ENCODE measurements at places on chromosomes 16 and 17. TPM values are rescaled to one million over a fixed set of nuclear protein-coding genes. Genes with fewer than 3 reads are reported as not detected.

DNA sequence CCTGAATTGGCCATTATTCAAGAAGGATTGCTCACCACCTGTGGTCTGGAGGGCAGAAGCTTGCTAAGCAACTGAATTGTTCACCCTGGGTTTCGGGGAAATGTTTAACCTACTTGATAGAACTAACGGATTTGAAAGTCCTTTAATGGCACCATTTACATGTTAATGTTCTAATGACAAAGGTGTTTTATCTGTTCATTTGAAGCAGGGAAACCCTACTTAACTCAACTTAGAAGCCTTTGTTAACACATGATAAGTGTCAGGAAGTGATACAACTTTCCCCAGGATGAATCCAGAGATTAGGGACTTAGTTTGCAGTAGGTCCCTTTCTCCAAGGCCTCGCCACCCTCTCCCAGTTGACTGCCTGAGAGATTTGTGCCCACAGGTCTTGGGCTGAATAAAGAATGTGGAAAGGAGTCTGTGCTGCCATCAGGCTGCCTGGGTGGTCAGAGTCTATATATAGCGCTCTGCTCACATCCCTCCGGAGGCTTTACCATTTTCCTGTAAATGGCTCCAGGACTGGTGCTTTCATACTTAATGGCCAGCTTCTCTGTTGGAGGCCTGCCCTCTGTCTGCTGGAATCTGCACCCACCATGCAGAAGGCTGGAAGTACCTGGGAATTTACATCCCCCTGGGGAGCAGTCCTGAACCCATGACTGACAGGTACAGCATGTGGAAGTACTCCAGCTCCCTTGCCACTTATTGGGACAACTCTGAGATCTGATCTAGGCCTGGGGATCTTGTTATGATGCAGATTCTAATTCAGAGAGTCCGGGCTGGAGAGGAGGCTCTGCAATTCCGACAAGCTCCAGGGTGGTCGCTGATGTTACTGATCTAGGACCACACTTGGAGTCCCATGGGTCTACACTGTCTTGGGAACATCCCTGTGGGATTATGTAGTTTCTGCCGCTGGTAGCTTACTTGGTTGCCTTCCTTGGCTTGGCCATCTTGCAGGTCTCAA, 99.9 kb downstream of the ASIC2 start:
- no peak for DNase-seq

GRCh38 chr17:63552211-63552610, 1.9 kb downstream of the DCAF7 start:
- DNase-seq: no peak

- no peak for DNase-seq
Observed at GRCh38 chr17:38789185-38789584, 10.2 kb downstream of the PIP4K2B start.

GRCh38 chr17:71522383-71522782, 598.4 kb upstream of the SOX9 start:
- no peak for DNase-seq

The HOXB5 gene
- 1.4 TPM for total RNA-seq

DNA sequence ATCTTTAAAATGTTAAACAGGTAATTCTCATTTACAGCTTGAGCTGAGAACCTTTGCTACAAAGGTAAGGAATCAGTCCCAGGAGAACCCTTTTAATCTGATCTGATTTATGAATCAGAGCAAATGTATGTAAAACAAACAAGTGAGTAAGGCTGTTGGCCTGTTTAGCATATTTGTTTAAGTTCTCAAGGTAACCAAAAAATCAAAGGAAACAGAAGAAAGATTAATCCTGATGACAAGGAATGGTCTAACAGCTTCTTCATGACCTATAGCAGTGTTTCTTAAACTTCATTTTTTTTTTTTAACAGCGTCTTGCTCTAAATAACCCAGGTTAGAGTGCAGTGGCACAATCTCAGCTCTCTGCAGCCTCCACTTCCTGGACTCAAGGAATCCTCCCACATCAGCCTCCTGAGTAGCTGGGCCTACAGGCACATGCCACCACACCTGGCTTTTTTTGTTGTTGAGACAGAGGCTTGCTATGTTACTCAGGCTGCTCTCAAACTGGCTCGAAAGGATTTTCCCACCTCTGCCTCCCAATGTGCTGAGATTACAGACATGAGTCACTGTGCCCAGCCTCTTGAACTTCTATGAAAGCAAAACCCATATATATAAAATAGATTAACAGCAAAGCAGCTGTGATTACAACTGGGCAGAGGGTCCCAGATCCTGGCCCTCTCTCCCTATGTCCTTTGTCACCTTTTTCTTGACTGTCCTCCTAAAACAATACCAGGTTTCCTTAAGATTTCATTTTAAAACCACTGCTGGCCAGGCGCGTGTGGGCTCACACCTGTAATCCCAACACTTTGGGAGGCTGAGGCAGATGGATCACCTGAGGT, 5.1 kb upstream of the JPT1 start:
- DNase-seq: no peak

- DNase-seq: peak; percentile 95
Observed at GRCh38 chr17:40355123-40355803, 9.3 kb downstream of the GJD3 start.

DNA sequence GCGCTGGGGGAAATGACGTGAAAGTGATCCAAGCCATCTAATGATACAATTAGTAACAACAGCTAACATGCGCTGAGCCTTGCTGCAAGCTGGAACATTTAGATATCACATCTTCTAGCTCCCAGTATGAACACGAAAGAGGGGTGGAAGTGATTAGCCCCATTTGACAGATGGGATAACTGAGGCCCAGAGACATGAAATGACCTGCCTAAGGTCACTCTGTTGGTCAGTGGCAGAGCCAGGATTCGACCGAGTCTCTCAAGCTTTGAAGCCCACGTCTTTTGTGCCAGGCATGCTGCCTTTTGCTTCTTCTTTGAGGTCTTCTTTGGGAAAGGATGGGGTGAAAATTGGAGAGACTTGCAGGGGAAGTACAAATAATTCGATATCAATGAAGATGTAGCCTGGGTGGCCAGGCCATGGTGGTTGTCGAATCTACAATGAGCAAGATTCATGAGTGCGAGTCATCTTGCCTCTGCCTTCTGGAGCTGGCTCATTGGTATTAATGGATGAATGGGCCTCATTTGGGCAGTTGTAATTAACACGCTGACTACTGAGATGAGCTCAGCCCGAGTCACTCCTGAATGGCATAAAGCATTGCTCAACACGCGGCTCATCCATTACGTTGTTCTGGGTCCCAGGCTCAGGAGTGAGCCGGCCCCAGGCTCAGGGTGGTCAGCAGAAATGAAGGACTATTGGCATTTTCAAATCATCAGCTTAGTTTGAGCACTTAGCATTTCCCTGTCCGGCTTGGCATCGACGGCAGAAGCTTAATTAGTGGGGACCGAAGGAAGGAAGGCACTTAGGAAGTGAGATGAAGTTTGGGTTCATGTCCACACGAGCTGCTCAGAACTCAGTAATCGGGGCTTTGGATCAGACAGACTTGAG, 28.0 kb upstream of the GPRC5B start:
- DNase-seq: no peak

- no peak for DNase-seq
Observed at GRCh38 chr16:2323701-2324100, 16.8 kb downstream of the ABCA3 start.
